Aorta (tissue), 5 donors: ENCODE measurements at places on chromosomes 2 and 18. TPM values are rescaled to one million over a fixed set of nuclear protein-coding genes. Genes with fewer than 3 reads are reported as not detected.

DNA sequence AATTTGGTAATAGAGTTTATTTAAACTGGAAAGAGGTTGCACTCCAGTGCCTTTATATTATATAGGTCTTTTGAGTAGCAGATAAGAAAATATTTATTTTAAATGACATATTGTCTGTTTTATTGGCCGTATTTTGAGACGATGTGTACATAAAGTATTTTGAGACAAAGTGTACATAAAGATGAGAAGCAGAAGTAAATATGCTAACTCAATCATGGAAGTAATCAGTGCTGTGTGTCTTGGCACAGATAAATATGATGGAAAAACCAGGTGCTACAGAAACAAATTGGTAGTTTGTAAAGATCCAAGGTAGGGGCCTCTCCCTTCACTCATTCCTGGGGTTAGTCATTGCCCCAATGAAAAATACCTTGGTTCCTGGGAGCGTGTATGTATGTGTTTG lies 382.9 kb downstream of the DSEL start:
- no peak for DNase-seq
- H3K27ac ChIP-seq, result no peak overlapping the region
- no peaks in the 10 kb centered on the region for H3K27me3 ChIP-seq
- no peaks in the 10 kb centered on the region for H3K36me3 ChIP-seq
- H3K4me1 ChIP-seq, result no peaks in the 10 kb centered on the region
- H3K4me3 ChIP-seq, result no peak overlapping the region

Gene GMPPA
- 42.3 TPM for total RNA-seq

Gene C2orf72
- total RNA-seq, result not detected

Gene CDK15
- total RNA-seq, result 7.7 TPM

GRCh38 chr2:41907141-41907540 lies 140.7 kb upstream of the PKDCC start:
- no peak for DNase-seq
- H3K27ac ChIP-seq, result no peak overlapping the region
- no peak overlapping the region for H3K4me3 ChIP-seq
- no peaks in the 10 kb centered on the region for H3K27me3 ChIP-seq
- H3K4me1 ChIP-seq, result no peaks in the 10 kb centered on the region

GRCh38 chr2:46134531-46135227 lies 162.5 kb upstream of the EPAS1 start:
- H3K27ac ChIP-seq, result peak overlapping the region; percentile 97
- DNase-seq, result no peak
- H3K4me1 ChIP-seq, result peaks cover 10% of the 10 kb centered on the region
- H3K36me3 ChIP-seq, result no peaks in the 10 kb centered on the region
- no peak overlapping the region for H3K4me3 ChIP-seq

Gene DSG1
- not detected for total RNA-seq

DNA sequence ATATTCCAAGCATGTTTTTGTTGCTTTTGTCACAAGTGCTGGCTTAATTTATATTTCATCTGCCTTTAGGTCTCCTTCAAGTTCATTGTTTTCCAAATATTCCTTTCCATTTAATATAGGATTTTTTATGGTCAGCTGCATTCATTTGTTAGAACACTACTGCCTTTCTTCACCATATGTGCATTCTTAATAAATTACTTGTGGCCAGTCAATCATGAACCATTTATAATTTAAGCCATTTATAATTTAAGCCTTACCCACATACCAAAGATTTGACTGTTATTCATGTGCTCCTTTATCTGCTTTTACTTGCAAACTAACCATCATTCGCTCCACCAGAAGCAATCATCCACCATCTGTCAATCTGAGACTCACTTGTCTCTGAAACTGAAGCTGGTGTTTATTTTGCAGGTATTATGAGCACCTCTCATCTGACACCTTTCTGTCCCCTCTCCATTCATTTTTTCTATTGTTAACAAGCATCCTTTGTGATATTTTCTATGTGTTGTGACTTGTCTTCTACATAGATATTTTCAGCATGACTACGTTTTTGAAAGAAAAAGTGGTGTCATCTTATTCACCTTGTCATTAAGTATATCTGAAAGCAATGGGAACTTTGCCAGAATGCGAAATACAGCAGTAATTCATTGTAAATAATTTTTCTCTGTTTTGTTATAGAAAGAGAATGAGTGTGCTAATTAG lies 786.8 kb downstream of the KCNJ3 start:
- DNase-seq, result no peak
- no peaks in the 10 kb centered on the region for H3K36me3 ChIP-seq
- no peaks in the 10 kb centered on the region for H3K4me1 ChIP-seq
- no peaks in the 10 kb centered on the region for H3K27me3 ChIP-seq

DNA sequence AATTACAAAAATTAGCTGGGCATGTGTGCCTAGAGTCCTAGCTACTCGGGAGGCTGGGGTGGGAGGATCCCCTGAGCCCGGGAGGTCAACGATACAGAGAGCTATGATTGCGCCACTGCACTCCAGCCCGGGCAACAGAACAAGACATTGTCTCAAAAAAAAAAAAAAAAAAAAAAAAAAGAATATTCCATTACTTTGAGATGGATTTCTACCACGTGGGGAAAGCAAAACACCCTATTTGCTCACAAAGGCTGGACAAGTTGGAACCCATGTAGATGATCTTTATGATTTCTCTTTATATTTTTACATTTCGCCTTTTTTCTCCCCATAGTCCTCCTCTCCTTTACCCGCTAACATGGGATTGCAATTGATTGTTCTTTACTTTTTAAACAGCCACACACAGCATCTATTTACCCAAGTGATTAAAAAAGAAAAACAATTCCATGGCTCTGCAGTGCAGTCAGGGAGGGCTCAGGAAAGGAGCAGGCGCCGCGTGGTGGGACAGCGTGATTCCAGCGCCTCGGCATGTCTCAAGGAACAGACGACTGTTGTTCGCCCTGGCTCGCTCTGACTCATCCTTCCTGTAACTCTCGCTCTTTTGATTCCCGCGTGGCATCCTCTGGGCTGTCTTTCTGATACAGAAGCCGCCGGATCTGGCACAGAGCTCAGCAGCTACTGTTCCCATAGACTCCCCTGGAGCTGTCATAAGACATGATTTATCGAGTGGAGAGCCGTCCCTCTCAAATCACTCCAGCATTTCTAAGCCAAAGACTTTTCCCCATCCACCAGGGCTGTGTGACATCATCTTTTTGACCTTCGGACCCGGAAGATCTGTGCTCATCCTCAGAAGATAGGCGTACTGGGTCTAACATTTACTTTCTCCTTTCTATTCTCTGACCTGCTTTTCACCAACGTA lies 230.4 kb upstream of the AGAP1 start:
- peak; percentile 77 for DNase-seq
- no peak overlapping the region for H3K27ac ChIP-seq
- no peaks in the 10 kb centered on the region for H3K4me1 ChIP-seq

- H3K4me3 ChIP-seq, result no peak overlapping the region
- DNase-seq, result no peak
- no peaks in the 10 kb centered on the region for H3K27me3 ChIP-seq
Measured at GRCh38 chr2:203983064-203983715, 46.6 kb downstream of the ICOS start.

- DNase-seq, result no peak
- H3K4me1 ChIP-seq, result no peaks in the 10 kb centered on the region
- H3K36me3 ChIP-seq, result no peaks in the 10 kb centered on the region
- no peak overlapping the region for H3K27ac ChIP-seq
Measured at GRCh38 chr18:31380912-31381311, 4.3 kb downstream of the DSG4 start.

DNA sequence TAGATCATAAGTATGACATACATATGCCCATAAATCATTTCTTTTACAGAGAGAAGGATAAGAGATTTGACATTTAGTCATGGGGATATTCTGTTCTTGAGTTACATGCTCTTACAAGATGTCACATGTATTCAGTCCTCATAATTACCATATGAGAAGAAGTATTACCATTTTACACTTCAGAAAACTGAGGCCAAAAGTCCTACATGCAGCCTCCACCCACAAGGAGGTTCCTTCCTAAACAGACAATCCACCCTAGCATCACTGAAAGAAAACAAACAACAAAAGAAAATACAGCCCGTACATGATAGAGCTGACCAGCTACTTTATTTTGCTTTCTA lies 335.1 kb downstream of the SETBP1 start:
- H3K27ac ChIP-seq, result no peak overlapping the region
- no peak overlapping the region for H3K4me3 ChIP-seq
- no peak for DNase-seq
- H3K36me3 ChIP-seq, result no peaks in the 10 kb centered on the region

Gene NXPH2
- not detected for total RNA-seq

- DNase-seq, result no peak
- H3K36me3 ChIP-seq, result no peaks in the 10 kb centered on the region
- peaks cover 3% of the 10 kb centered on the region for H3K27me3 ChIP-seq
- no peaks in the 10 kb centered on the region for H3K4me1 ChIP-seq
Measured at GRCh38 chr2:80464275-80464674, 159.7 kb upstream of the LRRTM1 start.

Gene UGT1A7
- total RNA-seq, result not detected
